ENCODE measurements at places on chromosomes 2 and 18.

DNA sequence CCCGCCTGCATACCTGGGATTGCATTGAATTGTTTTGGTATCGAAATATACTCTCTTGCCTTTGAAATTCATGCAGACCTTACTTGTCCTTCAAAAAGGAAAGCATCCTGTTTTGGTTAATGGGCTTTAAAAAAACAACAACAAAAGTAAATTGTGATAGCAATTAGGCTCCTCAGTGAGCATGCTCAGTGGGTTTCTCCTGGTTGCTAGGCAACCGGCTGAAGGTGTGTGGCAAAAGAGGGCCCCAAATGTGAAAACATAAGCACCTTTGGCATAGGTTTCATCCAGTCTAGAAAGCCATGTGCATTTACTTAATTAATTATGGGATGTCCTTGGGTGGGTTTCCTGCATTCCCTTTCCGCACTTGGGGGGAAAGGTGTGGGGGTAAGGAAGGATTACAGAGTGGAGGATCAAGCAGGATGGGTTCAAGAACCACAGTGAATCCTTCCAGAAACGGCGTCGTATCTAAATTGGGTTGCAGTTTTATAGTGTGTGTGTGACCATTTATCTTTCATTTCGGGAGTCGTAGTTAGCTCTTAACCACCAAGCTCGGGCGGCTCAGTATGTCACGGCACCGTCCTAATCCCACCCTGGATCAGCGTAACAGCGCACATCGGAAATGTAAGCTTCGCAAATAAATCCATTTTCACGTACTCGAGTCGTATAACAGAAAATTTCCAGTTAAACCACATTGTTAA lies 274.9 kb upstream of the TCF4 start:
- DNase-seq: no peak

DNA sequence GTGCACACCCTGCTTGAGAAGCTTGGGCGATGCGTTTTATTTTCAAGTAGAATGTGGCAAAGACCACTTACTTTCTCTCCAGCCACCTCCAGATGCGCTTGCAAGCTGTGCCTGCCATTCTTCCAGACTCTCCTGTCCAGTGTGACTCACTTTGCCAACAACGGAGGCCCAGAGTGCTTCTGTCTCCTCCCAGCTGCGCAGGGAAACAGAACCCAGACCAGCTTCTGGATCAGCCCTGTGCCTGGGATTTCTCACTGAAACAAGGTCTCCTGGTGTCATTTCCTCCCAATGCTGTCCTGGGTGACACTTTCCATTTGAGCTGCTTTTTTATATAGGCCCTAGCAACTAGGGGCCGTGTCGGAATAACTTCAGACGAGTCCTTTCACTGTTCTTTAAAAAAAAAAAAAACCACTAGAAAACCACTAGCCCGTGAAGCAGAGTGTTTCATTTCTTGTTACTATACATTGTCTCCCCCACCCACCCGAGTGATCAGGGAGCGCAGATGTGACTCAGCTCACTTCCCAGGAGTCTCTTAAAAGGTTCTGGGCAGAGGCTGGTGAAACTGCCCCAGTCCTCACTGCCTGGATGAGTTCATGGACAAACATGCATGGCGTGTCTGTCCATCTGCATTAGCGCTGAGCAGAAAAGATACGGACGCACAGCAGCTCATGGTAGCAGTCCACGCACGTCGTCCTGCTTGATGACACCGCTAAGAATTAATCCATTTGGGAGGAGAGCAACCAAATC lies 25.3 kb upstream of the RPL31 start:
- DNase-seq: no peak

DNA sequence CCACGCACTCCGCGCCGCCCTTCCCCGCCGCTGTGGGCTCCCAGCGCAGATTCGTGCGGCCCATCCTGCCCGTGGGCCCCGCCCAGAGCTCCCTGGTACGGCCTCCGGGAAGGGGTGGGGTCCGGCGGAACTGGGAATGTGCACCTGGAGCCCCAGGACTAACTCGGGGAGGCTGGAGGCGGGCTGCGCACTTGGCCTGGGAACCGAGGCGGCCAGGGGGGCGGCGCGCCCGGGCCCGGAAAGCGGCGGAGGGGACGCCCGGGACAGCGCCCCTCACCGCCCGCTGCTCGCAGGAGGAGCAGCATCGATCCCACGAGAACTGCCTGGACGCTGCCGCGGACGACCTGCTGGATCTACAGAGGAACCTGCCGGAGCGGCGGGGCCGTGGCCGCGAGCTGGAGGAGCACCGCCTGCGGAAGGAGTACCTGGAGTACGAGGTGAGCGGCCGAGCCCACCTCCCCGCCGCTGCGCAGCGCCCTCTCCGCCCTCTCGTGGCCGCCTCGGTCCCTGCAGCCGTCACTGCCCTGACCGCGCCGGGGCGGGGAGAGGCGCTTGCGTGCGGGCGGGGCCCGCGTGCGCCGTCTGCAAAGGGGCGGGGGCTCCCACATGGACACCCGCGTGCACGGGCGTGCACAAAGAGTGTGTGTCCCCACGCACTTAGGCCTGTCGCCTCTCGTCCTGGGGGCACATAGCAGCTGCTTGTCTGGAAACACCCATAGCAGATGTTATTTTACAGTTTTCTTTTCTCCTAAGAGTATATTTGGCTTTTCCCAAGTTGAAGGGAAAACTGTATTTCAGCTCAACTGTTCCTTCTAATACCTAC lies 25.2 kb downstream of the PSD4 start:
- DNase-seq: peak; percentile 85

DNA sequence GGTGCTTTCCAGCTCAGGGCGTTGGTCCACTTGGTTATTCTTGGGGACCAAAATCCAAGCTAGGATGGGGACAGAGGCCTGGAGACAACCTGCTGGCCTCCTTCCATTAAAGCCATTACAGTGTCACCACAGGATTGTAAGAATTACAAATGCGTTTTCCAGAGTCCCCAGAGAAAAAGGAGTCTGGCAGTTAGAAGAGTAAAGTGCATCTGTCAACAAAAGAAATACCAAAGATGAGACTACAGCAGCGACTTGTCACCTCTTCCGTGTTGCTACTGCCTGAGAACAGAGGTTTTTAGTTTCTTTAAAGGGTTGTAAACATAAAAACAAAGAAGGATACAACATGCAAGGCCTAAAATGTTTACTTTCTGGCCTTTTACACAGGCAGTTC lies 235.7 kb downstream of the AGAP1 start:
- DNase-seq: no peak

GRCh38 chr18:75393721-75394120 lies 33.8 kb downstream of the SMIM21 start:
- DNase-seq: no peak

GRCh38 chr2:160292225-160292624 lies 92.2 kb upstream of the ITGB6 start:
- DNase-seq: no peak

DNA sequence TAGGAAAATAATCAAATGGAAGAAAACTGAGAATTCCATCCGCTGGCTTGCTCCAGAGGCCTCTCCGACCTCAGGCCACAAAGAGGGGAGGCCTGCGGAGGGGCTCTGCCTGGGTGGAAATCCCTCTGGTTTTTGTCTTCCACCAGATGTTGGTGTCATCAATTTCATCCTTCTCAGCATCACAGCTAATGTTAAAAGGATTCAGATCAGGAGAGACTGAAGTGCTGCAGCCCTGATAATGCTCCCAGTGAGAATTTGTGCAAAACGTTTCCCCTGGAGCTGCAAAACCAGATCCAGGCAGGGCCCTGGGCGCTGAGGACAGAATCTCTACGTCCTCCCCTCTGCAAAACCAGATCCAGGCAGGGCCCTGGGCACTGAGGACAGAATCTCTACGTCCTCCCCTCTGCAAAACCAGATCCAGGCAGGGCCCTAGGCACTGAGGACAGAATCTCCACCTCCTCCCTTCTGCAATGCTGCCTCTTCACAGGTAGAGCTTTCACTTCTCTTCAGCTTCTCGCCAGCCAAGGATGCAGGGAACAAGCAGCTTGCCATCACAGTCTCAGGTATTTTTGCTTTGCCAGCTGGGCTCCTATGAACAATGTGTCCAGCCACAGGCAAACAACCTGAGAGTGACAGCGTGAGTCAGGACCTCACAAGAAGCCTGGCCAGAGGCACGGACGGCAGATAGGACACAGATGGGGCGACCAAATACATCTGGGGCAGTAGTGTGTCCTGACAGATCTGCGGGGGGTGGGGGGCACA lies 81.2 kb downstream of the TMEM18 start:
- no peak for DNase-seq

- DNase-seq: no peak
Measured at GRCh38 chr18:4987452-4988405, 209.3 kb downstream of the AKAIN1 start.

GRCh38 chr2:165863810-165864261 lies 69.8 kb upstream of the GALNT3 start:
- no peak for DNase-seq

- DNase-seq: no peak
Measured at GRCh38 chr2:240794178-240794721, 25.8 kb downstream of the KIF1A start.

DNA sequence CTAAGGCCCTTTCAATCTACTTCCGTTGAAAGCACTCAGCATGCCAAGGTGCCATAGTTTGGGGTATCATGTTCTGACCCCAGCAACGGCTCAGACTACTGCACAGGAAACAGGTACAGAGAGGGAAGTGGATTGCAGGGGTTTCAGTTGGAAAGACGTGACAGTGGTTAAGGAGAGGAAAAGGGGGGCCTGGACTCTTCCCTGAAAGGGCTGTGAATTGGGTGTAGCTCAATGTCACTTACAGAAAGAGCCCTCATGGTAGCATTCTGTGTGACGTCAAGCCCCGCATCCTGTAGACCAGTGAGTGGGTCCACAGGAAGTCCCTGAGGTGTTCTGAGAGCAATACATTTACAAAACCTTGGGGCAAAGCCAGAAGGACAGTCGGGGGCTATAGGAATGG lies 121.5 kb upstream of the GYPC start:
- no peak for DNase-seq

DNA sequence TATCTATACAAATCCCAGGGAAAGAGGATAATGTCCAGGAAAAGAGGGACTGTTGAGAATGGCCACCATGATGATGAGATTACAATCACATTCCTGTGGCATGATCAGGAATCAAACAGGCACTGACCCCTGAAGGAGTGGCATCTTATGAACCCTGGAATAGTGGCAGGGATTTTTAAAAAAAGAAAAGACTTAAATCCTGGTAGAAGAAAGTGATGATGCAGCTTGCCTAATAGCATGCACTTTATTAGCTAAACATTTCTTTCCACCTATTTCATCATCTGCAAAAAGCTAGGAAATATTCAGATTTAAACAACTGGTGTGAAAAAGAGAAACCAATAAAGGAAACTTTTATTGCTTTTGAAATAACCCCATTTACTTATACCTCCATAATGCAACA lies 87.2 kb upstream of the FSHR start:
- no peak for DNase-seq

DNA sequence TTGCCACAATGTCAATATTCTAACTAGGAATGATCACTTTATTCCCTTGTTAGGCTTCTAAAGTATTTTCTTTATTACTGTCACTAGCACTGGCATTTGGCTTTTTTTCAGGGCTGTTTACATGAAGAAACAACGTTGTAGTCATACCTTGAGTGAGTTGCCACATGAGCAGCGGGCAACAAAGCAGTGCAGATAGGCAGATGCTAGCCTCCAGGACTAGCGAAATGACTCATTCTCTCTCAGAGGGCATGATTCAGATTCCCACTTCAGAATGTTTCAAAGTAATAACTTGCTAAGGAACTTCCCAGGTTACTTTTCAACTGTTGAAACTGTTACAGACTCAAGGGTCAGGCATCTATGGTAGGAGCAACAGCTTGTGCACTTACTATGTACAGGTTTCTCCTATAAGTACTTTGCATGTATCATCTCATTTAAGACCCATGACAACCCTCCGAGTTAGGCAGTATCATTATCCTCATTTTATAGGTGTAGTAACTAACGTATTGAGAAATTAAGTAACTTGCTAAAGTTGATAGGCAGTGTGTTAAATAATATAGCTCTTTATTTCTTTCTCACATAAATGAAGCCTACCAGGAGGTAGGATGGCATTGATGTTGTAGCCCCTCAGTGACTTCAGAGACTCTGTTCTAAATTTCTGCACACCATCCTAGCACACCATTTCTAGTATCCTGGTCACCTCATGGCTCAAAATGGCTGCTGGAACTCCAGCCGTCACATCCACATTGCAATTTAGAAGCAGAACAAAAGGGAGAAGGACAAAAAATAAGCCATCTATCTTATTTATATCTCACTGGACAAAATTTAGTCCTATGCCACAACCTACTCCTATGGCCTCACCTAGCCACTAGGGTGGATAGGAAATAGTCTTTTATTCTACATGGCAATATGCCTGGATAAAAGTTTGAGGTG lies 83.3 kb downstream of the ICOS start:
- peak; percentile 60 for DNase-seq

DNA sequence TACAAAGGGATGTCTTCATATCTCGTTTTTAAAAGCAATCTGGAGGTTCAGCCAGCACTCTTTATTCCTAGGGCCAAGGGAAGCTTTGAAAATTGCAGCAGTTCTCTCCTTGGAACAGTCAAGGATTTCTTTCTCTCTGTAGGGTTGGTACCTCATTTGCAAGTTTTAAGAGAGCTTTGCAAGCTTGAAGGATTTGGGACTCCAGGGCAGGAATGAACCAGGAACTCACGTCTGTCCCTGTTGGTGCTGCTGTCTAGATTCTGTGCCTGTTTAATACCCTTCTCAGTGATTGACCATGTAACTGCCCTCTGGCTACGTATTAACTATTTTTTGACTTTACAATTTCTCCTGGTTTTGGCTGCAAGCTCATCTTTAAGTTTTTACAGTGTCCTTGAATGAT lies 262.5 kb upstream of the ST6GAL2 start:
- DNase-seq: no peak

GRCh38 chr2:219073413-219074129 lies 12.8 kb upstream of the IHH start:
- DNase-seq: peak; percentile 16
